Activated naive CD8-positive, alpha-beta T cell treated with anti-CD3 and anti-CD28 coated beads for 36 hours (primary cell): ENCODE measurements at places on chromosomes 2 and 18. TPM values are rescaled to one million over a fixed set of nuclear protein-coding genes. Genes with fewer than 3 reads are reported as not detected.
A peak's percentile ranks its signal among the peaks of the same experiment; 100 is the strongest.

PARD6G gene
- total RNA-seq: 0.26 TPM

DNA sequence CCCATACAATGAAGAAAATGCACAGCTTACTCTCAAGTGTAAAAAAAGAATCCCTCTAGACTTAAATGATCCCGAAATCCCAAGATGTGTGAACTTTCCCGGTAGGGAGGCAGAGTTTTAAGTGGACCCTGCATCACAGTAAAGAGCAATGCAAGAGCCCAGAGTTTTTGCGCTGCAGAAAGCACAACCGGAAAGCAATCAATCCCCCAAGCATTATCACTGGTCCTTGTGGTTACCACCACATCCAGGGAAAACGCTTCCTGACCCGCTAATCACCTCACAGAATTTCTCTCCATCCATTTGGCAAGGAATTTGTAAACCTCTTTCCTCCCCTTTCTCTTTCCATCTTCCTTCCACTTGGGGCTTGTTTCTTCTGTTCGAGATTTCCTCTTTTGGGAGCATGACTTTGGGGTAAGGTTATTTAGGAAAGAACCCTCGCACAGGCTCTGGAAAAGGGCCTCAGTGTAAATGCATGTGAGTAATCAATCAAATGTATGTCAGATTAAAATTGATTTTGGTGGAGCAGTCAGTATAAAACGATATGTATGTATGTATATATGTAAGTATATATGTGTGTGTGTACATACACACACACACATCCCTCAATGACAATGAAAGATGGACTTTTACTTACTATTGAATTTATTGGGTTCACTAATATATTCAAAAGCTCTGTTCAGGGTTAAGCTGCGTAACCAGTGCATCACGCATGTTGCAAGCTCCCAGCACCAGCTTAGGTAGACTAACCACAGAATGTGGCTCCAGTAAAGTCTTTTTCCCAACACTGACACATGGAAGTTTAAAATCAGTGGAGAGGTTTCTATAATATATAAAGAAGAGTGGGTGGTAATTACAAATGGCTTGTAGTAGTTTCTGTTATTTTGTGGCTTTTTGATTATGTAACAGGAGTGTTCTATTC is 1.6 kb downstream of the PLCL1 start:
- DNase-seq: no peak

GRCh38 chr18:79887181-79888000 is 64.1 kb downstream of the SLC66A2 start:
- no peak for DNase-seq

DNA sequence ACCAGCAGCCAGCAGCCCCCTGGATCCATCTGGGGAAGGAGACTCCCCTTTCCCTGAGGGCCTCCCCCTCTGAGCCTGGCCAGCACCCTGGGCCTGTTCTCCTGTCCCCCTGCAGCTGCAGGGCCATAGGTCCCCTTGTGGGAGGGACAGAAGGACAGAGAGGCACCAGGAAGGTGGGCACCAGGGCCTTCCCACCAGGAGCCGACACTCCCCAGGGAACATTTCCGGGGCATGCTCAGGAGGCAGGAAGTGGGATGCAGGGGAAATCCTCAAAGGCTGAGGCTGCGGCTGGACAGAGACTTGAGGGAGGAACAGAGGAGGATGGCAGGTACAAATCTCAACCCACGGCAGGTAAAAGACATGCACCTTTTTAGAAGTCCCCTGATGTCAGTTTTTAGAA is 14.4 kb upstream of the DNMT3A start:
- no peak for DNase-seq

FN1 gene
- total RNA-seq: 0.29 TPM

DNA sequence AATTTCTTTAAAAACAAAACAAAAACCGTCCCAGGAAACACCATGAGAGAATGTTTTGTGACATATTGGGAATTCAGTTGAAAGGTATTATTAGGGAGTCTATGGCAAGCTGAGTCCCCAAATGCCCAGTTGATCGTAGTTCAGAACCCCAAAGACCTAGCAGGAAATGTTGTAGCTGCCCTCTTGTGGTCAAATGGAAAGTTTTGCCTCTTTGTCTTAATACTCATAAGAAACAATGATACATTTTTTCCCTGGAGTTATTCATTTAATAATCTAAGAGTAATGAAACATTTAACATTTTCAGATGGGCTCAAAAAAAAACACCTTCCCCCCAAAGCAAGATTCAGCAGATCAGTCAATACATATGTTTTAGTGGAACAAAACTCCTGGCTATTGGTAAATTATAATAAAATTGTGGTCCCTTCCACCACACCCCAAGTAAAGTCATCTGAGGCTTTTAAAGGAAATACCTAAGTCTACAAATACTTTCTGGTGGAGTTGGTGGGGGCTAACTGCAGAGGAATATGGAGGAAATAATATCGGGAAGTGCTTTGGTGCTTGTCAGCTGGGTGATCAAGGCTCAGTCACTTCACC is 37.8 kb upstream of the EFEMP1 start:
- DNase-seq: no peak

DNA sequence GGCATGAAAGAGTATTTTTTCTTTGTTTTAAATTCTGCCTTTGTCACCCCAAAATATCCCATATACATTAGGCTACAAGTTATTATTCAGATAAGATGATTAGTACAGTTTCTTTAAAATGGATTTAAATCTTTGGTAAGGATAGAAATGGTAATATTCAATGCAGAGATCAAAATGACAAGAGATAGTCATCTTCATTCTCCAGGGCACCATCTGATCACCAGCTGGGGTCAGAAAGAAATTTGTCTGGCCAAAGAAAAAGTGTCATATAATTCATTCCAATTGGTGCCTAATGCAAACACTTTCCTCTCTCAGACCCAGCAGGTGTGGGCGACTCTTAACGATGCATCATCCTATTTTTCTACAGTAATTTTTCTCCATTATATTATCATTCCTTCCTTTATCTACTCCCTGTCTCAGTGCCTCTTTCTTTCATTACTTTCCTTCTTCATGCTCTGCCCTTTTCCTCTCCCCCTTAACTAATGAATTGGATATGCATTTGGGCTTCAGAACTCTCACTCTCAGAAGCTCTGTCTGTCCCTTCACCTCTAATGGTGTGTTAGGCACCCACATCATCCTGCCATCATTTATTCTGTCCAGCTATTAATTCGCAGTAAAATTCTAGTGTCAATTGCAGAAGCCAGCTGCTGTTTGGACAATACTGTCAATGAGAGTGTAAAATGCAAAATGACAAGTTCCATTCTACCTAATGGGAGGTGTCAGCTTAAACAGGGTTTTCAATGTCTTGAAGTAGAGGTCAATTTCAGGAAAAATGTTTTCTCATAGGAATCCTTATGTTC is 570.5 kb downstream of the TDRD15 start:
- DNase-seq: no peak

DNA sequence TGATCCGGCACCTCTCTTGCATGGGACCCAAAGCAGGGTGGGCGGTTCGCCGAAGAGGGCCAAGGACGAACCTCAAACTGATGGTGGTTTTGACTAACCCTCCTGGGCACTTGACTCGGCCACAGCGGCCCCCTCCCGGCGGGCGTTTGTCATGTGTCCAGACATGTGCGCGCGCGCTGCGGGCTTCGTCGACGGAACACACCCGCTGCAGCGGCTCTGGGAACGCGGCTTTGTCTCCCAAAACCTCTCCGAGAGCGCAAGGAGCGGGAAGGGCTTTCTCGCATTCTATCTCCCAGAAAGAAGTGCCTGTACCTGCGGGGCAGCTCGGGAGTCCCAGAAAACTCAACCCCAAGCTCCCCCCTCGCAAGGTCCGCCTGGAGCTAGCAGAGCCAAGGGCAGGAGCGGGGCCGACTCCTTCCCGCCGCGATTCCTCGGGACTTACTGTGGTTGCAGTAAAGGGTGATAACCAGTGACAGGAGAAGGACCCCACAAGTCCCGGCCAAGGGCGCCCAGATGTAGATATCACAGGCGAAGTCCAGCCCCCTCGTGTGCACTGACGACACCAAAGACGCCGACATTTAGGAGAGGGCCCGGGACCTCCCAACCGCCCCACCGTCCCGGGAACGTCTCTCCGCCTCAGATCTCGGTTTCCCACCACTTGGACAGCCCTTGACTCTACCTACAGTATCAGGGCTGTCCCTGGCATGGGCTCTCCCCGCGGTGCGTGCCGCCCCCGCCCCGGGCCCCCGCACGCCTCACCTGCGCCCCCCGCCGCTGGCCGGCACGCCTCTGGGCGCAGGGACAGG is 1.6 kb downstream of the CD8A start:
- peak; percentile 60 for DNase-seq

DNA sequence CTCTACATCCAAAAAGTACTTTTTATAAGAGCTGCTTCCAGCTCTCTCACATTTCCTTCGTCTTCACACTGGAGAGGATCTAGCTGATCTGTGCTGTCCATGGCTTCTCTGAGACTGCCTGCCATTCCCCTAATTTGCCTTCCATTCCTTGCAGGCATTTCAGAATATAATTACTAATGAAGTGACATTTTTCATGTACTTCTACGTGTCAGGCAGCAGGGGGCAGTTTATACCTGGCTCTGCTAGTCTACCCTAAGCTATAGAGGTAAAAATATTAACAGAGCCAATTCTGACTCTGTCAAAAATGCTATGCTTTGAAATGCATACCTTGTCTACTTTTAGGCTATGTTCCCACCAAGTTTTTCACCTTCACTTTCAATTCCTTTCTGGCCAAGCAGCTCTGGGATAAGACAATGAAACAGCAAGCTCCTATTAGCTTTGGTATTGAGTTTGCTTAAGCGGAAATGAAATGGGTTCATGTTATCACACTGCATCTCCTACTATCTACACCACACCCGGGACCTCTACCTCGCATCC is 81.9 kb downstream of the MEP1B start:
- peak; percentile 5 for DNase-seq

DIPK1C gene
- total RNA-seq: not detected

DNA sequence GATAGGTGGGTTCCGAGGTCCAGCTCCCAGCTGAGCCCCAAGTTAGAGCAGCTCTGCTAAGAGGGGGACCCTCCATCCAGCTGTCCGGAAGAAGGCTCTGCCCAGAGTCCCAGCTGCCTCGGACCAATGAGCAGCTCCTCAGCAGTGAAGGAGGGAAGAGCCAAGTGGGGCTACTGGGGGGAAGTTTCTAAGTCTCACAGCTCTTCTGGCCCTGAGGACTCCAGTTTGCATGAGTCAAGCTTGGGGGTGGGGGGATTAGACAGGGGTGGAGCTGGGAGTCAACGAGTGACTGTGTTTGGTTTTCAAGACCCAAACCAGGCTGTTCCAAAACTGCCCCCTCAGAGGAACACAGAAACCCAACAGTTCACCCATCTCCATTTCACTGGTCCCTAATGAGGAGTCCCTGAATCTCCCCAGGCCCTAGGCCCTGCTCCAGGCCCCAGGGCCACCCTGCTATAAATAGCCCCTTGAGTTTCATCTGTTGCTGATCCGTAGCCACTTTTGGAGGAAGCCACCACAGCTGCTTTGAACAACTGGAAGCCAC is 100.9 kb downstream of the TNS1 start:
- DNase-seq: no peak

GRCh38 chr2:50118905-50119702 is 912.8 kb downstream of the NRXN1 start:
- no peak for DNase-seq

BBS5 gene
- 5.0 TPM for total RNA-seq

DNA sequence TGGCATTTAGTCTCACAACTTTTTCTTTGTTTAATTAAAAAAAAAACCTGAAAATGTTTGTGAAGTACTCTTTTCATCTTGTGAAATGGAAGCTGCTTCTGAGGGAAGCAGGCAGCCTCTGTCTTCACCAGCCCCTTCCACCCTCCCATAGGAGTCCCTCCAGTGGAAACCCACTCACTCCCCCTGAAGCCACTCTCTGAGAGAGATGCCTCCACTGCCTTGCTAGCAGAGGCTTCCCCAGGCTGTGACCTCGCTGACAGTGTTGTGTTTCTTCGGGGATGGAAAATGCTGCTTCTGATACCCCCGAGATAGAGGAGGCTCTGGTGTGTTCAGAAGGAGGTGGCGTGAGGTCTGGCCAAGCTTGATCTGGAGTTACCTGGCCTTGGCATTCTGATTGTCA is 59.9 kb downstream of the SH3RF3 start:
- DNase-seq: no peak

GRCh38 chr2:181037922-181038321 is 57.5 kb downstream of the UBE2E3 start:
- DNase-seq: no peak

SPOPL gene
- 14.3 TPM for total RNA-seq

GRCh38 chr2:179691235-179691634 is 170.2 kb downstream of the ZNF385B start:
- DNase-seq: no peak

POTEC gene
- total RNA-seq: not detected

NDC80 gene
- total RNA-seq: 81.6 TPM

DNA sequence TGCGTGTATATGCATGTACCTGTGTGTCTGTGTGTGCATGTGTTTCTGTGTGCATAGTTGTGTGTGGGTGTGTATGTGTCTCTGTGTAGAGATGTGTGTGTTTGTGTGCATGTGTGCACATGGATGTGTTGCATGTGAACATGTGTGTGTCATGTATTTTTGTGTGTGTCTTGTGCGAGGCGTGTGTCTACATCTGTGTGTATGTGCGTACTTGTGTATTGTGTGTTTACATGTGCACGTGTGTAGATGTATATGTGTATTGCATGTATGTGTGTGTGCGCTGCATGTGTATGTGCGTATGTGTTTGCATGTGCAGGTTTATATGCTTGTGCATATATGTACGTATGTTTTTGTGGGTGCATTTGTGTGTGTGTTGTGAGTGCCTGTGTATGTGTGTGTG is 735.2 kb downstream of the GALR1 start:
- no peak for DNase-seq

DNA sequence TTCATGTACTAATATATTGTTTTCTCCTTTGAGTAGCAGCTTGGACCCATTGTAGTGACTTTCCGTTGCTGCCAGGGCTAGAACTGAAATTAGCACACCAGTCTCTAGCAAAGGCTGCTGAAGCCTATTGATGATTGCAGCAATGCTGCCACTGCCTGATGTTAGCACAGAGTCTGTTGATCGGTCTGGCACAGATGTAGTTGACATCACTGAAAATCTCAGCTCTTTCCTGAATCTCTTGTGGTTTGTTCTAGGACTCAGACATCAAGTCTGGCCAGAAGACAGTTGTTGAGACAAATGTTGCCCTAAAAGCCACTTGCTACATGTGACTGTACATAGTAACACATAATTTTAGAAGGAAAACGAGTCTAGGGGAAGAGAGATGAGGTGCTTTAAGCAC is 47.2 kb downstream of the VAPA start:
- no peak for DNase-seq
